Progenitor cell of endocrine pancreas (in vitro differentiated cells): ENCODE measurements at places on chromosomes 16 and 17. TPM values are rescaled to one million over a fixed set of nuclear protein-coding genes. Genes with fewer than 3 reads are reported as not detected.

DNA sequence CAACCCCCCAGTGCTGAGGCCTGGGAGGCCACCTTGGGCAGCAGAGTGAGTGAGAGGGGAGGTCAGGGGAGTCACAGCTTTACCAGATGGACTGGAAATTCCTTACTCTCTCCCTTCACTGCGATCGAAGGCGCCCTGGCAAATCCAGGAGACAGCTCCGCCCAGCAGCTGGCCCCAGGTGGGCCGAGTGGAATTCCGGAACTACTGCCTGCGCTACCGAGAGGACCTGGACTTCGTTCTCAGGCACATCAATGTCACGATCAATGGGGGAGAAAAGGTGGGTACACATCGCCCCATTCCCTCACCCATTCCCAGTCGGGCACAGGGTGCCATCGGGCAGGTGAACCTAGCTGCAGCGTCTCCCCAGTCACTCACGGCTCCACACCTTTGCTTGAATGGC is 91.6 kb downstream of the ABCC6 start:
- no peak overlapping the region for H3K4me3 ChIP-seq
- H3K4me1 ChIP-seq: no peaks in the 10 kb centered on the region
- H3K36me3 ChIP-seq: peaks cover 17% of the 10 kb centered on the region
- no peaks in the 10 kb centered on the region for H3K27me3 ChIP-seq
- no peak for DNase-seq

- H3K4me1 ChIP-seq: peaks cover 15% of the 10 kb centered on the region
- H3K27me3 ChIP-seq: peaks cover 3% of the 10 kb centered on the region
- DNase-seq: no peak
- H3K4me3 ChIP-seq: no peak overlapping the region
- no peak overlapping the region for H3K27ac ChIP-seq
Observed at GRCh38 chr17:10032118-10032852, 127.2 kb upstream of the RCVRN start.

DNA sequence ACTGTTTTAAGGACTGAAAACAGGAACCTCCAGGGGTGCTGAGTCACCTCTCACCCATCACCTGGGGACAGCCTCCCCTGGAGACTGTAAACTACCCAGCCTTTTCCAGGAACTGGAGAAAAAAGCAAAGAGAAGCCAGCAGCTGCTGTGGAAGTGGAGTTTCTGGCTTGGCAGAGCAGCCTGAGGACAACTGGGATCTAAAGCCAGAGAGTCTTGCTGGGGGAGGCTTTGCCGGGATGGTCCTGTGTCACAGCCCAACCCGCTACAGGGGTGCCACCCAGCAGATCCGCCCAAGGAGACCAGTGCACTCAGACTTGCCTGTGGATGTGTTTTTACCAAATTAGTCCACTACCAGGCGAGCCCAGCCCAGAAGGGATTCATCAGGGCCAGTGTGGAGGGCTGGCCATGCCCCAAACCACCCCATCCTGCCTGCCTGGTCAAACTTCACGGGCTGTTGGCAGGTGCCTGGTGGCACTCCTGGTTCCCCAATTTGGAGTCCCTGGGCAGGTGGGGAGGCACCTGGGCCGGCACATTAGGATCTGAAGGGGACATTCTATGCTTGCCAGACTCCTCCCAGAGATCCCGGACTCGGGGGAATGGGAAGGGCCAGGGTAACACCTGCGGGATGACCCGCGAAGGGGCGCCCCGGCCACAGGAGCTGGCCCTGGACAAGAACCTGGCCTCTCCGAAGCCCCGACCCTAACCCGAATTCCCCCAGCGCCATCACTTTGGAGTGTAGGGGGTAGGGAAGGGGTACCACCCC is 771 bp downstream of the MSRB1 start:
- no peaks in the 10 kb centered on the region for H3K27me3 ChIP-seq
- H3K4me1 ChIP-seq: peaks cover 2% of the 10 kb centered on the region
- no peaks in the 10 kb centered on the region for H3K36me3 ChIP-seq
- no peak overlapping the region for H3K27ac ChIP-seq
- no peak for DNase-seq
- peak overlapping the region; percentile 88 for H3K4me3 ChIP-seq

The HOXB13 gene
- not detected in 2 replicates for total RNA-seq

GRCh38 chr17:71757156-71757555 is 363.7 kb upstream of the SOX9 start:
- H3K36me3 ChIP-seq: no peaks in the 10 kb centered on the region
- DNase-seq: no peak

GRCh38 chr16:56355786-56356275 is 69.5 kb downstream of the AMFR start:
- no peak for DNase-seq
- peaks cover 2% of the 10 kb centered on the region for H3K36me3 ChIP-seq
- peak overlapping the region; percentile 93 for H3K27ac ChIP-seq
- H3K4me3 ChIP-seq: no peak overlapping the region
- H3K27me3 ChIP-seq: peaks cover 4% of the 10 kb centered on the region

- peaks cover 14% of the 10 kb centered on the region for H3K36me3 ChIP-seq
- DNase-seq: no peak
Observed at GRCh38 chr17:4204190-4204589, 59.6 kb downstream of the ANKFY1 start.

The OR2C1 gene
- total RNA-seq: 0.19 TPM in 1 of 2 replicates, not detected in the other

DNA sequence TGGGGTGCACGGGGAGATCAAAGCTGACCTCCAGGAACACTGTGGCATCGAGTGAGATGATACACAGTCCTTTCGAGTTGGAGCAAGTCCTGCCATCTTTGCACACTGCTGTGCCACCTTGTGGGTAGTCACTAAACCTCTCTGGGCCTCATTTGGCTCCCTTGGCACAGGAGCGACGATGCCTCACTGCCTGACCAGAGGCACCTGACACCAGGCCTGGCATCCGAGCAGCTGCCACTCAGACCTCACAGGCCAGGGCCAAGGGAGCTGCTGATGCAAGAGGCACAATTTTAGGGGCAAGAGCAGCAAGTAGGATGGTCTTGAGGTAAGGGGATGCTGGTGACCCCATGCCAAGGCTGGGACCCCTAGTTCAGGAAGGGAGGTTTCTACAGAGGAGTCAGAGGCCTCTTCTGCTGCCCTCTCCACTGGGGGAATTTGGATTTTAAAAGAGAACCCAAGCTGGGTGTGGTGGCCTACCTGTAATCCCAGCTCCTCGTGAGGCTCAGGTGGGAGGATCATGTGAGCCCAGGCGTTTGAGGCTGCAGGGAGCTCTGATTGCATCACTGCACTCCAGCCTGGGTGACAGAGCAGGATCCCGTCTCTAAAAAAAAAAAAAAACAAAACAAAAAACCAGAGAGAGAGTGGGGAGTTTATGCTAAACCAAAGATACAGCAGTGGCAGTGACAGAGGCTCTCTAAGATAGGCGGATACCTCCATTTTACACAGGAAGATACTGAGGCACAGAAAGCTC is 6.7 kb upstream of the ADGRG1 start:
- no peak for DNase-seq
- peaks cover 7% of the 10 kb centered on the region for H3K27me3 ChIP-seq
- H3K4me3 ChIP-seq: no peak overlapping the region

GRCh38 chr17:14451729-14452191 is 150.9 kb downstream of the HS3ST3B1 start:
- H3K4me3 ChIP-seq: no peak overlapping the region
- H3K27ac ChIP-seq: no peak overlapping the region
- DNase-seq: no peak
- H3K4me1 ChIP-seq: peaks cover 7% of the 10 kb centered on the region
- peaks cover 25% of the 10 kb centered on the region for H3K27me3 ChIP-seq

DNA sequence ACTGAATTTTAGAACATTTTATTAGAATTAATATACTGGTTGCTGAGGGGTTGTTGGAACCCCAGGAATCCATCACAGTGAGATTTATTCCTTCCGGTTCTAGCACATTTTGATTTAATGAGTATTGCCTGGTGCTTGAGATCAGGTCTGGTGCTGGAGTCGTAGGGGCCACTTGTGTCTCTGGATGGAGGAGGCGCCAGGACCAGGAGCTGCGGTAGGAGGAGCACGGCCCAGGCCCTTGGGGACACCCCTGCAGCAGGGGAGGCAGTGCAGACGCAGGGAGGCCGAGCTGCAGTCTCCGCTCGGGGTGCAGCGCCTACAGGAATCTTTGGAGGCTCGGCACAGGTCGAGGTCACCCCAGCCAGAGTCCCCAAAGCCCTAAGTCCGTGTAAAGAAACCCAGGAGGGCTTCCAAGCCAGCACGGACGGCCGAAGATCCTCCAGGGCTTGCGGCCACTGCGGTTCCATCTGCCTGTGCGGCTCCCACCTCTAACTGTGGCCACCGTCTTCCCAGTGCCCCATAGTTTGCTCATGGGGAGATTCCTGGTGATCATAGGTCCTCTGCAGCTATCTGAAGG is 66.2 kb upstream of the CREBBP start:
- no peak overlapping the region for H3K4me3 ChIP-seq
- no peak overlapping the region for H3K27ac ChIP-seq
- H3K36me3 ChIP-seq: no peaks in the 10 kb centered on the region
- no peak for DNase-seq
- no peaks in the 10 kb centered on the region for H3K4me1 ChIP-seq
- peaks cover 4% of the 10 kb centered on the region for H3K27me3 ChIP-seq
